Bronchial epithelial cell (primary cell): ENCODE measurements at places on chromosomes 2 and 18. TPM values are rescaled to one million over a fixed set of nuclear protein-coding genes. Genes with fewer than 3 reads are reported as not detected.
A peak's percentile ranks its signal among the peaks of the same experiment; 100 is the strongest.

EMILIN1 gene
- under 0.01 and 1.6 TPM in 2 replicates for total RNA-seq

- DNase-seq: peak; percentile 68
These were observed 998 bp downstream of the RNF149 start for GRCh38 chr2:101307503-101307902.

- DNase-seq: peak; percentile 97
These were observed 81.6 kb upstream of the NFU1 start for GRCh38 chr2:69518841-69519240.

GRCh38 chr2:237685408-237685807 lies 58.0 kb downstream of the LRRFIP1 start:
- DNase-seq: no peak

DPYSL5 gene
- total RNA-seq: not detected in 2 replicates

- DNase-seq: no peak
These were observed 14.3 kb downstream of the GPR35 start for GRCh38 chr2:240639566-240639965.
